Frontal cortex (tissue), 4 donors: ENCODE measurements at places on chromosomes 1 and 21. TPM values are rescaled to one million over a fixed set of nuclear protein-coding genes. Genes with fewer than 3 reads are reported as not detected.

DNAJC28 gene
- 6.5 TPM for total RNA-seq

MRPS14 gene
- total RNA-seq = 46.9 TPM

TEKT2 gene
- 10.6 TPM for total RNA-seq

C1orf56 gene
- 2.0 TPM for total RNA-seq

GBP1 gene
- 1.2 TPM for total RNA-seq

C1orf116 gene
- not detected for total RNA-seq

STXBP3 gene
- total RNA-seq = 31.0 TPM
